Activated CD4-positive, alpha-beta T cell treated with anti-CD3 and anti-CD28 coated beads, Interleukin-2, amount 10 ng/mL, durations not matched to agents 7 days and 5 days (primary cell): ENCODE measurements at places on chromosomes 1 and 21. TPM values are rescaled to one million over a fixed set of nuclear protein-coding genes. Genes with fewer than 3 reads are reported as not detected.

GRCh38 chr1:223886516-223886921 is 40.8 kb upstream of the TP53BP2 start:
- no peak for DNase-seq

DNA sequence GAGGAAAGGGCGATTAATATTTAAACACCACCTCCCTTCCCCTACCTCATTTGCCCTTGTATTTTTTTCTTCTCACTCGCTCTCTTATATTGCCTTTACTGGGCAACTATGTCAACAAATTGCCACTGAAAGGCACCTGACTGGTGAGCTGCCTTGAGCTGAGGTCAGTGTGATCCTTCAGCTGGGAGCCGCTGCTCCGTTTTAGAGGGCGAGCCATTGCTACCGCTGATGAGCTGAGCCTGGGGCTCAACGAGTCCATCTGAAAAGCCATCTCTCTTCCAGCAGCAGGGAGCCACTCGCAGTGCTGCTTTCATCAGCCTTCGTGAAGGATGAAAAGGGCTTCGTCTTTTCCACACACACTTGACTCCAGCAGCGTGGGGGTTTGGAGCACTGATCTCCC is 108.0 kb upstream of the KIF26B start:
- no peak for DNase-seq

DNA sequence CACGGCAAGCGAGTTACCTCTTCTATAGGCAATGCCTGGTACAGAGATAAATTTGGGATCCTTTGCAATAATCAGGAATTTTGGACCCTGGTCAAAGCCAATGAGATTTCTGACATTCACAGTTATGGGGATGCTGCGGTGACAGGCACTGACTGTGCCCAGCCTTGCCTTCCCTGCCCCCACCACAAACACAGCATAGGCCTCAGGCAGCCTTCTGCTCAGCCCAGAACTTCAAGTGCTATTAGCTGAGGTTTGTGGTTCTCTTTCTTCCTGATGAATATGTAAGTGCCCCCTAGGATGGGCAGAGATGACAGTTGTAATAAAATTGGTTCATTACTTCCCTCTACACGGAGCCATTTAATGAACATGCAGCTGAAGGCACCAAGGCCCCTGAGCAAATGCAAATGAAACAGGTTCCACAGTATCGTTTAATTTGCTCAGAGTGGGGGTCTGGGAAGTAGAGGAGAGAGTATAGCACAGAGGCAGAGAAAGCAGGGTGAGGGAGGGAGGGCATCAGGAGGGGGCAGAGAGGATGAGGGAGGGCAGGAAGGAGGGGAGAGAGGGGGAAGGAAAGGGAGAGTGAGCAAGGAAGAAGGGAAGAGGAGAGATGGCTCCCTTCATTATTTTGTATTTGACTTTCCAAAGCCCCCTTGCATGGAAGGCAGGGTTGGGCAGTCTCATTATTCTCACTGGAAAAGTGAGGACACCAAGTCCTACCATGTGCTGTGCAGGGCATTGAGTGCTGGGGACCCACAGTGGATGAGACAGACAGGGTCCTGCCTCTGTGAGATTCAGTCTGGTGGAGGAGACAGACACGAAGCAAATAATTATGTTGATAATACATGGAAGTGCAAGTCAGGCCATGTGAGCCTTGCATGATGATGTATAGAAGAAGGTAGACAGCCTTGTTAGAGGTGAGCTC is 513.0 kb downstream of the PTPRU start:
- no peak for DNase-seq

DNA sequence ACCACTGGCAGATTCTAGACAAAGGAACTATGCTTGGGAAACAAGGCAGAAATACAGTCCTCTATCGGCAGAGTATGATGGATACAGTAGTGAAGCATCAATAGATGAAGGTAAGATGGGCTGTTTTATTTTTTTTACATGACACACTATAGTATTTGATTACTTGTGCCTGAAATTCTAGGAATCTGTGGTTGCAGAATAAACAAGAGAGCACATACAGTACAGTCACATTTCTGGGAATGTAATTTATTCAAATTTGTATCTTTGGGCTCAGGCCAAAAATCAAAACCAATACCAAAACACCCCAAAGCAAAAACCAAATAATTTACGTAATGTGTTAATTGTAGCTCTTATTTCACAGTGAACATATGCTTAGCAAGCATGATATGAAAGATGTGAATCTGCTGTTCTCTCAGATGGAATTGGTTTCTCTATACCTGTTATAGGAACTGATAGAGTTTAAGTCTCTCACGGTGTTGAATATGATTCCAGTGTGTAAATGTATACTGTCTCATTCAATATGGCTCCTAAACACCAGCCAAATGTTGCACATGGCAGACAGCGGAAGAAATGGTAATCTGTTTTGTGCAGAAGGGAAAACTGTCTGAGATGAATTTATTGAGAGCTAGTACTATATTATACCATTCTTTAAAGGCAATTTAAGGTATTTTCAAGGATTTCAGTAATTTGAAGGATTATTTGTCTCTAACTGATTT is 83.3 kb downstream of the SYT14 start:
- no peak for DNase-seq

GRCh38 chr1:36941316-36941978 is 92.9 kb downstream of the GRIK3 start:
- DNase-seq, result no peak

- DNase-seq, result no peak
Observed at GRCh38 chr1:43978264-43978550, 803 bp upstream of the B4GALT2 start.

GRCh38 chr1:218896202-218896601 is 277.5 kb upstream of the LYPLAL1 start:
- DNase-seq, result no peak

DNA sequence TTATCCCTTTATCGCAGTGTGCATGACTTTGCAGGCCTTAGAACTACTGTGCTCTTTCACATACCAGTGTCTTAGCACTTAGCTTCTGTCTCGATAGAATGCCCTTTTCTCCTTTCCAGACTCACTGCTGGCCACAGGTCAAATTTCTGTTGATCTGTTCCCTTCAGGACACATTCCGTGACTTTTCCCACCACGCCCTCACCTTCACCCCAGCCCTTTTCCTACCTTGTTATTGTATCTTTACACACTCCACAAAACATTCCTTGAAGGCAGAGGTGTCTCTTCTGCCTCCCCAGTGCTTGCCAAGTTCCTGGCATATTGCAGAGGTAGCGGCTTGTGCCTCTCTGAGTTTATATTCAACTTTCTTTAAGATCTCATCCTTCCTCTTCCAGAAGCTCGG is 3.7 kb upstream of the IGSF9 start:
- DNase-seq, result no peak

GRCh38 chr1:199901341-199901740 is 126.2 kb upstream of the NR5A2 start:
- DNase-seq, result no peak

GRCh38 chr21:27369978-27370571 is 403.2 kb upstream of the ADAMTS5 start:
- no peak for DNase-seq

DNA sequence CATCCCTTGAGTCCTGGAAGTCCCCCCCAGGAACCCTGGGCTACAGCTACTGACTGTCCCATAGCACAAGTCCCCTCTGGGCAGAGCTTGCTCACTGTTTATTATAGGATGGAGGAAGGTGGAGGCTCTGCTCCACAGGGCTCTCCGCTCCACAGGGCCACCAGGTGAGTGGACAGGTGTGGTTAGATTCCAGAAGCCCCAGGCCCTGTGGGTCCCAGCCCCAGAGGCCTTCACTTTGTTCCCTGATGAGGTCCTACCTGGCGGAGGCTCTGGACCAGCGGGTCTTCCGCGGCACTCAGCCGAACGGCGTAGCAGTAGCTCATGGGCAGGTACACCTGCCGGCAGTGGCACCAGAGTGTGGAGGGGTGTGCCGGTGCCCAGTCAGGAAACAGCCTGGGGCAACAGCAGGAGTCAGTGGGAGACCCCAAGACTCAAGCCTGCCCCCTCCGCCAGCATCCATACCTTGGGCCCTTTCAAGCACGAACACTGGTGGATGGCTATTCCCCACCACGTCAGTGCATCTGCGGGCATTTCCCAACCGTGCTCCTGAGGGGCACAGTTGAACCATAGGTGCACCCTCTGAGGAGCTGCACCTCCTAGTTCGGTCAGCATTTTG is 12.3 kb downstream of the LSS start:
- no peak for DNase-seq

DNA sequence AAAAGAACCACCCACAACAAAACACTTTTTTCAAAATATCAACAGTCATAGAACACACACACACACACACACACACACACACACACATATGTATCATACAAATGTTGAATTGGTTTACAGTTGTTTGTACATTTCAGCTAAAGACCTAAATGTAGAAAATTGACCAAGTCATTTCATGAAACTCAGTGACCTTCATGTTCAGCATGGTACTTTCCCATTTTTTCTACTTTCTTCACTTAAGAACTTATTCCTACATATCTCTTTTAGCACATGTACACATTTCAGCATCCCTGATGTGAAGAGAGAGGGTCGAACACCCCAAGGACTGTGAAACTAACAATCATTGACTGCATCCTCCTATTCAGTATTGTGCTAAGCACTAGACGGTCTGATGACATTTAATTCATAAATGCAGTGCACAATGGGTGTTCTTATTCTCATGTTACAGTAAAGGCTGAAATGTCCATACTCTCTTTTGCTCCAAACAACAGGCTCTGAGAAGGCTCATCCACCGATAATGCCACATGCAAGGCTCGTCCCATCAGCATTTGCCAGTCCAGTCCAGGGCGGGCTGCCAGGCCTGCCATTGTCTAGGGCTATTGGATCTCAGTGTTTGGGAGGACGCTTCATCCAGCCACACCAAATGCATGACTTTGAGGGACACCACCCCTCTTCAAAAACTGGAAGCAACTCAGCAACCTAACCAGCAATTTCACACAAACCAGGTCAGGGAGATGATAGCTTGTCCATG is 150.1 kb upstream of the RUNX1 start:
- no peak for DNase-seq

- peak; percentile 37 for DNase-seq
Observed at GRCh38 chr1:227449051-227449450, 114.3 kb upstream of the ZNF678 start.

GRCh38 chr1:76048219-76048618 is 26.3 kb upstream of the ST6GALNAC3 start:
- no peak for DNase-seq

DNA sequence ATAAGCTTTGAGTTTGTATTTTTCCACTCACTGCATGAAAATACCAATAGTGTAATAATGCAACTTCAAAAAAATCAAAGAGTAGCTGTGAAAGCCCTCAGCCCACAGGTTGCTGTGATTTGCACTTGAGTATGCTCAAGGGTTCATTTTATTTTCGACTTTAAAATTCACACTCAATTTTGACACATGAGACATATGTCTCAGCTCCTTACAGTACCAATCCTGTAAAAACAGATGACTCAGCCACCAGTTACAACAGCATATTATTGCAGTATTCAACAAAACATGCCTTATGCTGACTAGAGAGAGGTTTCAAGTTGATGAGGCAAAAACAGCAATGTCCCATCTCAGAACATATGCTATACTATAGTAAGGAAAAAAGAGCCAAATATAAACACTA is 66.1 kb downstream of the CYYR1 start:
- DNase-seq, result no peak

DNA sequence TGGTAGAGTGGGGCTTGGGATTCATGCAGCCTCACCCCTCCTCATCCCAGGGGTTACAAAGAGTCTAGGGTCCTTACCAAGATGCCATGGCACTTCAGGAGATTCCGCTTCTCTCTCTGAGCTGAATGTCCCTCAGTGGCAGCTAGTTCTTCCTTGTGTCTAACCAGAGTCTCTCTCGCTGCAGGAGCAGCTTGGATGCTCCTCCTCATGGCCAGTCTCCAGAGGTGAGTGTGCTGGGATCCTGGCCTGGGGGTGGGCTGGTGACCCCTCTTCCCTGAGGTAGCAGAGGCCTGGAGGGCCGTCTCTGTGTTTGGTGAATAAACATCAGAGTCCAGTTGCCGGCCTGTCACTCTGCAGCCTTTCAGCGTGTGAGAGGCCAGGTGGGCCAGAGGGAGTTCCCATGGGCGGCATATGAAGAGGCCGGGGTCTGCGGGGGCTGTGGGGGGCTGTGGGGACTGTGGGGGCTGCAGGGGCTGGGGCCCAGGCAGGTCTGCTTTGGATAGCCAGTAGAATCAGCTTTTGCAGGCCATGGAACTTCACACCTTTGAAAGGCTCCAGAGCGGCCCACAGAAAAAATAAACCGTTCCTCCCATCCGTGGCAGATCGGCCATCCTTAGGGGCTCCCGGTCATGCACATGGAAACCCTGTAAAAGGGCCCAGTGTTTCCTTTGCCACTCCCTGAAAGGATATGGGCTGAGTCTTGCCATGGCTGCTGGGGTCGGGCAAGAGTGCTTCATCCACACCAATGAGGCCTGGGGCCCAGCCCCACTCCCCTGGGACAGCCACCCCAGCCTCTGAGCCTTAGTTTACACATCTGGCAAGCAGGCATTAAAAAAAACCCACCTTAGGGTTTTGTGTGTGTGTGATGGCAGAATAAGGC is 256.4 kb downstream of the FOXD2 start:
- DNase-seq, result no peak

GRCh38 chr21:44989943-44990780 is 50.3 kb downstream of the SLX9 start:
- DNase-seq, result no peak

- no peak for DNase-seq
Observed at GRCh38 chr1:184473176-184473966, 86.5 kb downstream of the C1orf21 start.

GRCh38 chr1:165842671-165843129 is 15.3 kb downstream of the UCK2 start:
- DNase-seq, result peak; percentile 39

DNA sequence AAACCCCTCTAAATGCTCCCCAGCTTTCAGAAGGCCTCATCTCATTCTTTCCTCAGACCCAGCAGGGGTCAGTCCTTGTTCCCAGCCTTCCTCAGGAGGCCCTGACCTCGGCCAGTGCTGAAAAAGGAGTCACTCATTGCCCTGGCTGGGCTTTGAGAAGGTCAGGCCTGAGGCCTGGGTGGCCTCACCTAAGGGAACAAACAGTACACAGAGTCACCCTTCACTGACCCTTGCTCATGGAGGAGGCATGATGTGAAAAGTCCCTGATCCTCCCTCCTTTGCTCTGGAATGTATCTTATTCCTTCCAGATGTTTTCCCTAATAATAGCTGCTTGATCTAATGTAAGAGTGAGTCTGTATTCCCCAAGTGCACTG is 117.7 kb upstream of the SLC44A3 start:
- no peak for DNase-seq

GRCh38 chr1:66576645-66577044 is 42.7 kb downstream of the SGIP1 start:
- no peak for DNase-seq

GRCh38 chr21:39715804-39716397 is 29.1 kb upstream of the IGSF5 start:
- DNase-seq, result peak; percentile 57

GRCh38 chr1:109659145-109659544 is 3.2 kb downstream of the GSTM4 start:
- DNase-seq, result no peak

Gene SLAMF7
- 12.8 TPM for total RNA-seq

Gene OR2T33
- total RNA-seq, result not detected

Gene TNFRSF18
- total RNA-seq, result 26.0 TPM

Gene BACH1
- 23.4 TPM for total RNA-seq

Gene EPHA10
- not detected for total RNA-seq

Gene ATF3
- 13.0 TPM for total RNA-seq

Gene FAM163A
- not detected for total RNA-seq

Gene FCRL1
- total RNA-seq, result not detected

Gene MTMR11
- 2.8 TPM for total RNA-seq
